ENCODE measurements at places on chromosomes 11 and 22.

GRCh38 chr22:24112188-24112587 lies 69.1 kb upstream of the SUSD2 start:
- peak; percentile 20 for DNase-seq

GRCh38 chr11:44960200-44960845 lies 9.6 kb upstream of the TP53I11 start:
- no peak for DNase-seq

DNA sequence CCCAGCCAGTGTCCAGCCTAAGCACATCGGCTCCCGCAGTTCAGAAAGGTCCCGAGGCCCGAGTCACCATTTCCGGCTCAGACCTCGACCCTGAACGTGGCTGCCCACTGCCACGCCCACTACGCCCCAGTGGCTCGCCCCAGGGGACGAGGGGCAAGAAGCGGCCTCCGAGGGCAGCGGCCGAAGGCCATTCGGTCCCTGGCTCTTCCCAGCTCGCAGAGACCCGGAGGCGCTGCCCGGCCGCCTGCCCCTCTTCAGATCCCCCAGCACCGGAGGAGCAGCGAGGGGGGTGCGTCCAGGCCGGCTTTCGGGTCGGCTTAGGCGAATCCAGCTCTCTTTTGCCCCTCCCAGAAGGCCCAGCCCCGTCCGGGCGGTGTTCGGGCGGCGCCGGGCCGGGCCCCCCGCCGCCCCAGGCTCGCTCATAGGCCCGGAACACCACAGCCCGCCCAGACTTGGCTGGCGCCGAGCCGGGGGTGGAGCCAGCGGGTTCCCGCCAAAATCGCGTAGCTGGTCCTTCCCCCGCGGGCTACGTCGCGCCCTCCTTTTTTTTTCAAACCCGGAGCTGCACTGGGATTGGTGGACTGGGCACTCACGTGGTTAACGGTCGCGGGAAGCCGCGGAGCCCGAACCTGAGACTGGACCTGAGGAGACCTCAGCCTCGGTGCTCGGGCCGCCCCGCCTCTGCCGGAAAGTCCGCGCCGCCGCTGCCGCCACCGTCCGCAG lies at the start of gene WEE1:
WEE1 (plus strand) TSS at position 619 of the 723 bp plus-strand sequence. CDS start 264 bp downstream, outside the sequence.
- peak; percentile 99 for DNase-seq

DNA sequence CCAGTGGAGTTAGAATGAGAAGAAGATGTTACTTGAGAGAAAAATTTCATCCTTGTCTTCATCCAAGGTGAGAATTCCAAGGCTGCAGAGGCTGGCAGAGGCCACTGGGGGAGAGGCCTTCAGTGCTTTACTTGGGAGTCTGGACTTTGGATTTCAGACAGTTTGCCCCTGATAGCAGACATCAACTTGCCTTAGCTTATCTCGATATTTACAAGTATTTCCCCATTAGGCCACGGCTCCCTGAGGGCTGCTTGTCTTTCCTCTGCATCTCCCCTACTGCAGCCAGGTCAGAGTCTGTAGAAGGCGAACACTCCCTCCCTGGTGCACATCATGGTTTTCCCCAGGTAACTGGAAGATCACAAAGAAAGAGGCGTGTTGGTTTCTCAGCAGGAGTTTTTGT lies 29.9 kb upstream of the BSX start:
- no peak for DNase-seq
